A673 (cell line): ENCODE measurements at places on chromosomes 6 and 20. TPM values are rescaled to one million over a fixed set of nuclear protein-coding genes. Genes with fewer than 3 reads are reported as not detected.

DNA sequence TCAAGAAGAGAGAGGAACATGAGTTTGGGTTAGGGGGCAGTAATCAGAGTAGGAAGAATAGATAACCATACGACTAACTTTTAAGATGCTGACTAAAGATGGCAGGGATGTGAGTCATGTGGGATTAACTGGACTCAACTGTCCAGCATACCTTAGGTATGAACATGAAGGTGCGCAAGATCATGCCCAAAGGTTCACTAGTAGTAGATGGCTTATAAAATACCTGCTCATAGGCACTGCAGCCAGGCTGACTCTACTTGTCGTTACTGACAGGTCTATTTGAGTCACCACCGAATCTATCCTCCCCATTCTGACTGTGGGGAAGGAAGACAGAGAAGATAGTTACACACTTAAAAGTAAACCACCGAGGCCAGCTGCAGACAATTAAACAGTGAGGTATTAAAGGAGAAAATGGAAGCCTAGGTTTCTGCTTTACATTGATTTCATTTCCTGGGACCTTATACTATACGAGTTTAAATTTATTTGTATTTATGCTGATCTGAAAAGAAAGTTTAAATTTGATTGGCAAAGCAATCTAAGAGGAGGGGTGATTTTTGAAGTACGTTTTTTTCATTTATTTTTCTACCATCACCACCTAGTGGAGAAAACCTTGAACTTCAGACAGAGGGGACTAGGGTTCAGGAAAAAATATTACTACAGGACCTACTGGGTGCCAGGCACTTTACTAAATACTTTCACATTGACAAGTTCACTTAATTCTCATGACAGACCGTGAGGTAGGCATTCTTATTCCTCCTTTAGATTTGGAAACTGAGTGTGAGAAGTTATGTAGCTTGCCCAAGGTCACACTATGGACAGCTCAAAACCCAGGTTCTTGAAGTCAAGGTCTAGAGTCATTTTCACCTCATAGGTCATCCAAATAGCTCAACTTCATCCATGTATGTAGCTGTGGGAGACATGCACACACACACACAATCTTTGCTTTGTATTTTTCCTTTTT, 4.0 kb upstream of the WRNIP1 start:
- peak; percentile 22 for DNase-seq

Gene OXT
- not detected in 2 replicates for total RNA-seq

- DNase-seq = no peak
Measured at GRCh38 chr6:74768120-74768519, 437.7 kb downstream of the COL12A1 start.

- DNase-seq = no peak
Measured at GRCh38 chr20:23022849-23023248, 12.3 kb upstream of the SSTR4 start.

DNA sequence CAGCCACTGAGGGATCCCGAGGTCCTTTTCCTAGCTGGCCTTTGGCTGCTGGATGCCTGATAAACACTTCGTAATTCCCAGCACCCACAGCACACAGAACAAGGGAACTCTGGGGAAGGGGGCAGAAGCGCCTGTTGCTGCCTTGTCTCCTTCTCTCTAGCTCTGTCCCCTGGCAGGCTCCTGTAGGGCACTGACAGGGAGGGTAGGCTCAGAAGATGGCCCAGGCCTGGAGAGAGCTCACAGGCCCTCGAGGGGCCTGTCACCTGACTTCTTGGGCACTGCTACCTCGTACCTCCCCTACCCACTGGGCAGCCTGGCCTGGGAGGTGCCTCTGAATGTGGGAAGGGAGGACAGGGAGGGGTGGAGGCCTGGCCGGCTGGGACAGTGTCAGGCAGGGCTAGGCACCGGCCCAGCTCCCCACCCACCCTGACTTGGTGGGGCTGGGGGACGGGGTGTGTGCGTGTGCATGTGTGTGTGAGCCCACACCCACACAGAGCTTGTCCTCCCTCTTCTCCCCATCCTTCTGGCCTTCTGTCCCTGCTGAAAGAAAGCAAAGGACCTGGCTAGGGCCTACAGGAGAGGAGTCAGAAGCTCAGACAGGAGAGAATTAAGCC, 18.1 kb downstream of the C6orf132 start:
- DNase-seq = no peak
